ENCODE measurements at places on chromosomes 2 and 18.

- no peak for DNase-seq
Observed at GRCh38 chr18:58788971-58789875, 75.5 kb upstream of the ZNF532 start.

- DNase-seq = no peak
Observed at GRCh38 chr2:3545788-3546478, 12.2 kb downstream of the RNASEH1 start.

DNA sequence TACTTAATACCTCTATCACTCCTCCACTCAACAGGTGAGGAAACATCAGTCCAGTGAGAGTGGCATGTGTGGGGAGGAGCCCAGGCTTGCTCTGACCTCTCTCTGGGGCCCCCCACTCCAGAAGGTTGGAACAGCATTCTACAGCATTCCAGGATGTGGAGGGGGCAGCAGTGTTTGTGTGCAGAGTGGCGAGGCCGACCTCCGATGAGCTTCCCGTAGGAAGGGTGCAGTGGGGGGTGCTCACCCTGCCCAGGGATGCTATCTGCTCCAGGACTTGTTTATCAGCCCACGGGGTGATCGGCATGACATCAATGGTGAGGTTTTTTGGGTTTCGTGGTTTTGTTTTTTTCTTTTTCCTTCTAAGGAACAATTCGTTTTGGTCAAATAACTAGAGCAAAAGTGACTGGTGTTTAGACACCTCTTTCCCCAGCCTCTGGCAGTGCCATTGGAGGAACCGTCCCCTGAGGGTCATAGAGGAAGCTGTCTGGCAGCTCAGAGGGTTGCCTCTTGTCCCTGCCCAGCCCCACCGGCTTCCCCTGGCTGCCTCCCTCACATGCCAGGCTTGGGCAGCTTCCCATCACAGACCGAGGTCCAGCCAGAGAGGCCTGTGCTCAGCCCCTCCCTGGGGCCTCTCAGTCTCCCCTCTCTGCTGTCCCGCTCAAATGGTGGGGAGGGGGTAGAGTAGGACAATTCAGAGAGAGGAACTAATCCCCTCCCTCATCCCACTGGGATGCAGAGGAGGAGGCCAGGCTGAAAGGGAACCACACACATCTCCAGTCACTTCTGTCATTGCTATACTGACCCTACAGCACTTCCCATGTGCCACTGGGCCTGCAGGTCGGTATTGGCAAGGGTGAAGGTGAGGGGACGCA lies 96.5 kb downstream of the ZFP36L2 start:
- no peak for DNase-seq

- no peak for DNase-seq
Observed at GRCh38 chr2:147482111-147482895, 362.5 kb upstream of the ACVR2A start.

- no peak for DNase-seq
Observed at GRCh38 chr18:68429841-68430240, 285.1 kb downstream of the TMX3 start.

- DNase-seq = no peak
Observed at GRCh38 chr2:33110461-33110860, 163.7 kb downstream of the LTBP1 start.

Data from stimulated activated CD4-positive, alpha-beta T cell treated with anti-CD3 and anti-CD28 coated beads, Interleukin-1b, Interleukin-23, amount 100 ng/mL, for 4 hours (primary cell).